Right forelimb (tissue), 1 donor: ENCODE measurements at places on chromosomes 1 and 21.

DNA sequence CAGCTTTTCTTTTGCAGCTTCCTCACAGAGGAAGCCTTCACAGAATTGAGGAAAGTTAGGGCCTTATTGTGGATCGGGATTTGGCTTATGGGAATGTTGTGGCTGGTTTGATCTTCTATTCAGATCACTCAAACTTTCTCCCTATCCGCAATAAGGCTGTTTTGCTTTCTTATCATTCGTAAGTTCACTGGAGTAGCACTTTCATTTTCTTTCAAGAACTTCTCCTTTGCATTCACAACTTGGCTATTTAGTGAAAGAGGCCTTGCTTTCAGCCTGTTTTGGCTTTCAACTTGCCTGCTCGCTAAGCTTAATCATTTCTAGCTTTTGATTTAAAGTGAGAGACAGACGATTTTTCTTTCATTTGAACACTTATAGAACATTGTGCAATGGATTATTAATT lies 181.9 kb upstream of the B3GALT2 start:
- DNase-seq = no peak

DNA sequence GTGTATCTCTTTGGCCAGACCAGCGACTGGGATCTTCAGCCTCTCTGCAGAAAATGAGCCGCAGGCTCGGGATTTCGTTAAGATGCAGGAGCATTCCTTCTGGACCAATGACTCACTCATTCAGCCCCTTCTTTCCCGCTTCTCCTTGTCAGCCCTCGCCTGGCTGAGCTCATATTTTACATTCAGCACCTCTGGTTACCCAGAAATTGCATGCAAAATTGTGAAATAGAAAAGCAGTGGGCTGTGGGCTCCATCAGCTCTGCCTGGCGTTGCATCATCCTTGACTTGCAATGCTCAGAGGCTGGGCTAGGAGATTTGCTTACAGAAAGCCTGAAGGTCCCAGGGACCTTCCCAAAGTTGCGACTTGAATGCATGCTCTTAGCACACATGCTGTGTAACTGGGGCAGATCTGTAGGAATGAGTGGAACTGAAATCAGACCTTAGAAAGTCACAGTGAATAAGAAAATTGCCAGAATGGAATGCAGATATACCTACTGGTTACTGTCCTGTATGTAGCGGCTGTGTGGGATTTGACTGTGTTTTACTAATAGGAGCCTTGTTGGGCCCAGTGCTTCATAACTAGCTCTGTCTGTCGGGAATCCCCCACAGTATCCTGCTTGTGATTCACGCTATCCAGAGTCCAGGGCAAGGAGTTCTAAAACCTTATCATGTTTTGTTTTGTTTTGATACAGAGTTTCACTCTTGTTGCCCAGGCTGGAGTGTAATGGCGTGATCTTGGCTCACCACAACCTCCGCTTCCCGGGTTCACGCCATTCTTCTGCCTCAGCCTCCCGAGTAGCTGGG lies 444.8 kb downstream of the KIF26B start:
- DNase-seq = no peak

DNA sequence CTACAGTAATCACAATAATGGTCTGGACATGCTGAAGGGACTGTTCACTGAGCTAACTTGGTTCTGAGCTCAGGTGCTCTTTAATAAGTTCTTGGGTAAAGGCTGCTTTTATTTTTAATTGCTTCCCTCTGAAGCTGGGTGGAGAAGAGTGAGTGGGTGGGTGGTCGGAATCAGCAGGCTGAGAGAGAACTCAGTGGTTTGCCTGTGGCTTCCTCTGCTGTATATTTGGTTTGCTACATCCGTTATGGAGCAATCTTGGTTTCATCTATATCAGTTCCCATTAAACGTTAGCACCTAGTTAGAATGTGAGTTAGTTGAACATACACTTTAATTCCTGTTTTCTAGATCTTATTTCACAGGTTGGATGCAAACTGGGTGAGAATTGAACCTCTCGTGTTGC lies 23.3 kb downstream of the CNIH4 start:
- no peak for DNase-seq

DNA sequence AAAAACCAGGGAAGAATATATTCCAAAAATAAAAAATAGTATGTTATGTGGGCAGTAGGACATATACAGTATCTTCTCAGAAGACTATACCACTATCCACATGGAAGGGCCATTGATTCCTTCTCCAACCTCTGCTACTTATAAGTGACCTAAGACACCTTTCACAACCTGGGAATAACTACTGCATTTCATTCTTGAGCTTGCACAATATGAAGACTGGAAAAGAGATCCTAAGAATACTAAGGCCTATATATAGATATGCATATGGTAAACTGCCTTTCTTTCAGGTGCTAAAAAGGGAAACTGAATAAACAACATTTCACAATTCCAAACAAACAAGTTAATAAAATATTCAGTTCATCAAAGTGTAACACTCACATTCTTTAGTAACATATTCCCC lies 32.0 kb upstream of the SDC3 start:
- no peak for DNase-seq

DNA sequence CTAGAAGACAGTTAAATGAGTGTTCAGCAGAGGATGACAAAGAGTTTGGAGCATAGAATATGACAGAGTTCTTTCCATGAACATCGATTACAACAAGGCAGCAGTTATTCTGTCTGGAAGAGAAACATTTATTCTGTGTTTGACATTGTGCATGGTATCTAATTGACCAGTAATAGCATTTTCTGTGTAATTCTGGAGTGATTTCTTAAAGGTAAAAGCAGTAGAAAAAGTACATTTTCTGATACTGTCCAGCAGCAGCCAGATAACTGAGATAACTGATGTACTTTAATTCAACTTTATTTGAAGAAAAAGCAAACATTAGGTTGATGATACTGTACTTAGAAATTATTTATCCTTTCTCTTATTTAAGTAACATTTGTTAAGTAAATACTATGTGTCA lies 497.1 kb downstream of the AGBL4 start:
- no peak for DNase-seq

GRCh38 chr1:119368554-119368953 lies at the start of gene HAO2:
Gene HAO2 (plus strand): TSS chr1:119368785. CDS start chr1:119381086, 12,301 bp downstream.
- DNase-seq = no peak

GRCh38 chr1:201371276-201371675 lies 6.2 kb downstream of the TNNT2 start:
- no peak for DNase-seq

DNA sequence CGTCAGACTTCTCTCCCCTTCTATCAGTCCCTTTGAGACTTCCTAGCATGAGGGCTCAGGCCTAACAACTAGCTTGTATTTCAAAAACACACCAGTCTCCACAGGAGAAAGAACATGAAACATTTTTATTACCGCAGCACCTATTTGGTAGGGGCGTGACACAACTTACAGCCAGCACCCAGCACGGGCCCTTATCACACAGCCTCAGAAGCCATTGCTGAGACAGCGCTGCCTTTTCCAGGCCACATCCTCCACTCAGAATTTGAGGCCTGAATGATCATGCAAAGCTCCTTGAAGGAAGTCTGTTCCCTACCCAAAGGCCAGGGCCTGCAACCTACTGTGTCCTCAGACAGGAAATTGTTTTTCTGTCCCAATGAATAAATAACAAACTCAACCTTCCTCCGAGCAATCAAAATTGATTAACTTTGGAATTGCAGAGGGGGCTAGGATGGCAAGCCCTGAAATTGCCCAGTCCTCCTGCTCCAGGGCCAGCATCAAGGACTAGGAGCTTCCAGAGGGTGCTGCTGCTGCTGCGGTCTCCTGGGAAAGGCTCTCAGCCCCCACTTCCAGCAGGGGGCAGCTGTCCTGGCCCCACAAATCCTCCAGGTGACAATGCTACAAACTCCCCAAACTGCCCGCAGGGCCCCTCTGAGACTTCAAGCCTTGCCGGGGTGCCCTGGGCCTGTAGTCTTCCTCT lies 94.3 kb upstream of the GALNT2 start:
- DNase-seq = no peak

DNA sequence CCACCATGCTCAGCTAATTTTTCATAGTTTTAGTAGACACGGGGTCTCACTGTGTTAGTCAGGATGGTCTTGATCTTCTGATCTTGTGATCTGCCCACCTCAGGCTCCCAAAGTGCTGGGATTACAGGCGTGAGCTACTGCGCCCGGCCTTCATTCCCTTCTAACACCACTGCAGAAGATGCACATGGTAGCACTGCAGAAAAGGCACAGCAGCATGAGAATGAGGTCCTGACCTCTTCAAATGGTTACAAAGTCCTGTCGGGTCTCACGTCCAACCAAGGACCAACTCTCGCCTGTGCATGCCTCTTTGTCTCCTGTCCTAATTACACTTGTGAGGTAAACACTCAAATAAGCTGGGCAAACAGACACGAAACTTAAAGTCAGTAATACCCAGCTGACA lies 83.0 kb upstream of the GCLM start:
- peak; percentile 5 for DNase-seq

DNA sequence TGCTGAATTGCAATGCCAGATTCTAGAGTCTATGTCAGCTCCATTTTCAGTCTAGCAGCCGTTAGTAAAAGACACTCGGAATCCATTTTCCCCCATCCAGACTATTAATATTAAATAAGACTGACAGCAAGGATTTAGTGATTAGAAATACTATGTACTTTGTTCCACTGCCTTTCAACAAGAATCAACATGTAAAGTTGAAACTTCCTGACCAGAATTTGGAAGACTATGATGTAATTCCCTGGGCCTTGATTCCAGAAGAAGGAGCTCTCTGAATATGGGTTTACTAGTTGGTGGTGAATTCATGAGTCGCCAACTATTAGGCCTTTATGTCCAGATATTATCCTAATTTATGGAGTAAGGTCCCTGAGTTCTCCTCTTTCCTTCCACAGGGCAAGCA lies 24.8 kb downstream of the KDM1A start:
- DNase-seq = no peak

- DNase-seq = peak; percentile 60
Measured at GRCh38 chr1:1004780-1005697, 5.1 kb upstream of the HES4 start.

DNA sequence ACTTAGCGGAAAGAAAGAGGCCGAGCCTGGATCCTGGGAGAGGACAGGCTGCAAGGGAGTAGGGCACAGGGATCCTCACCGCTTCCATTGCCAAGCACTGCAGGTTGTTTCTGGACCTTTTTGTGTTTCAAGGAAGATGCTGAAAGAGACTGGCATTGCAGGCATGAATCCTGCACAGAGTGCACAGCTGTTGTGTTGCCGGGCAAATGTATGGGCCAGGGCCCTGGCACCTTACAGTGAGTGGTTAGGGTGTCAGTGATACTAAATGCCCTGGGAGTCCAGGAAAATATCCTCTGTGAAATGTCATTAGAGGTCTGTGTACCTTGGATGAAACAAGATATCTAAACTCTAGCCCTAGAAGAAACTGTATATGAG lies 145.5 kb upstream of the FGGY start:
- no peak for DNase-seq

GRCh38 chr21:45473496-45474322 lies 68.5 kb downstream of the SLC19A1 start:
- no peak for DNase-seq

DNA sequence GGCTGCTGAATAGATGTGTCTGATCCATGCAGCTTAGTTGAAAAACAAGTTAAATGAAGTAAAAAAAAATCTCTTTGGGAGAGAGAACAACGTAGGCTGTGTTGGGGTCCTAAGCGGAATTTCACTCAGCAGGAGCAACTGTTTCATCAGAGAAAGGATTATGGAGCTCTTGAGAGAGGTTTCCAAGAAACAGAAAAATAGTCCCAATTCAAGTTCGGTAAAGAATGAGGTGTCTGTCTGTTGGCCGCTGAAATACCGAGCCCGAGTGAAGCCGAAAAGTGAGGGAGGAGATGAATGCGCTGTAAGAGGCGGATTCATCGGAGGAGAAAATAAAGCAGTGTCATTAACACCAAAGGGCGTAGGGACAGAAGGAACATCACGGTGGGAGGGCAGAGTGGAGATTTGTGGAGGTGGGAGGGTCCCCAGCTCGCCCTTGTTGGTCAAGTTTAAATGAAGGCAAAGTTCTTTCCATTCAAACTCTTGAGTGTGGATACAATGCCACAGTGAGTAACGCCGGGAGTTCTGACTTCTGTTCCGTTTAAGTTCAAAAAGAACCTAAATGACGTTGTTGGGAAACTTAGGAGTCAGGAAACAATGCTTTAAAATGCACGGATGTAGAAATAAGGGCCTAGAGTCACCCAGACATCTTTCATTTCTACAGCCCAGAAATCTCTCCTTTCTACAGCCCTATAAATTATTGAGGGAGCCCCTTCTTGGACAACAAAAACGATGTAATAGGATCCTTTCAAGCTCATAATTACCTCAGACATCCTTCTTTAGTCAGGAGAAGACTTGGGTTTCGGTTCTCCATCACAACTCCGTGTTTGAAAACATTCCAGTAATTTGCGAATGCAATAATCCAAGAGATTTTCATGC lies 15.6 kb upstream of the SLC45A1 start:
- DNase-seq = no peak

- DNase-seq = no peak
Measured at GRCh38 chr1:245276445-245276844, 121.7 kb downstream of the KIF26B start.

- no peak for DNase-seq
Measured at GRCh38 chr1:21234779-21235178, 55.5 kb downstream of the ECE1 start.

DNA sequence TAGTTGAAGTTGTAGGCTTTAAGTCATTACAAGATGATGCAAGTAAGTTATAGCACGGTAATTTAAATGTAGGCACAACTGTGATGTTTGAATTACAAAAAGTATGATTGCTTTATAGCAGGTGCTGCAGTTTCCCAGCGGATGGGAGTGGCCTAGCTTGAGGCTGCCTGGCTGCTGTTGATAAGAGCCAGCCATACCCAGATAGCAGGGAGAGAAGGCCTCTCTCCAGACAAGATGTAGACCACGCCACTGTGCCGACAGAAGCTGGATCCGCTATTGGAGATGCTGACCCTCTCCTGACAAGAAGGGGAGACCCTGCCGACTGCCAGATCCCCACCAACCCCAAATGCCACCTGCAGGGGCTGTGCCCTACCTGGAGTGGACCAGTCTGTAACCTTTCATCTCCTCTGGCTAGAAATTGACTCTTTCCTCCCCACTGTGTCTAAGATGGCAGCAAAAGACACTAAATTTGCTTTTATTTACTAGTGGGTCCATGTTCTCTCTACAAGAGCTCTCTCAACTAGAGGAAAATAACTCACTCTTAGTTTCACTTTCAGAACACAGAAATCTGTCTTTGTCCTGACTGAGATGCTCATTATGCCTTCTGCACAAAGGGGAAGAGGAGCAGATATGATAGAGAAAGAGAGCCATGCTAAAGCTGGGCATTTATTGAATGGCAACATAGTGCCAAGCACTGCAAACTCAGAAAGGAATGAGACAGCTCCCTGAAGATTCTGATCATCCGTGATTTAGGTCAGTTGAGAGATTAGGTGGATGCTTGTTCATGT lies 127.9 kb downstream of the URB2 start:
- DNase-seq = no peak
